ENCODE measurements at places on chromosomes 4 and X.

DNA sequence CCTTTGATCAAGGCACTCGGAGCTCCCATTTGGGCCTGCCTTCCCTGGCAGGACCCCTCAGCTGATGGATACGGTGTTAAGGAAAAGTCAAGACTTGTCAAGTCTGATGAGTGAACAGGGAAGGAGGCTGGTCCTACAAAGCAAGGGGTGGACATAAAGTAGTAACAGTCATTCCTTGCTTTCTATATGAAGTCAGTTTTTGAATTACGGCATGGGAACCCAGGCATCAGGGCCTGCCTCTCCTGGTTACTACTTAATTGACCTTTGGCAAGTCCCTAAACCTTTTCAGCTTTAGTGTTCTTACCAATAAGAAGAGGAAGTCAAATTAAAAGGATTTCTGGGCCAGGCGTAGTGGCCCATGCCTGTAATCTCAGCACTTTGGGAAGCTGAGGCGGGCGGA, 7.0 kb downstream of the CHST7 start:
- DNase-seq = no peak

GRCh38 chrX:118974088-118974907, at the start of gene LONRF3:
TSS of gene LONRF3 (plus strand) at chrX:118974618. CDS start at chrX:118974781, 163 bp downstream.
- no peak for DNase-seq

DNA sequence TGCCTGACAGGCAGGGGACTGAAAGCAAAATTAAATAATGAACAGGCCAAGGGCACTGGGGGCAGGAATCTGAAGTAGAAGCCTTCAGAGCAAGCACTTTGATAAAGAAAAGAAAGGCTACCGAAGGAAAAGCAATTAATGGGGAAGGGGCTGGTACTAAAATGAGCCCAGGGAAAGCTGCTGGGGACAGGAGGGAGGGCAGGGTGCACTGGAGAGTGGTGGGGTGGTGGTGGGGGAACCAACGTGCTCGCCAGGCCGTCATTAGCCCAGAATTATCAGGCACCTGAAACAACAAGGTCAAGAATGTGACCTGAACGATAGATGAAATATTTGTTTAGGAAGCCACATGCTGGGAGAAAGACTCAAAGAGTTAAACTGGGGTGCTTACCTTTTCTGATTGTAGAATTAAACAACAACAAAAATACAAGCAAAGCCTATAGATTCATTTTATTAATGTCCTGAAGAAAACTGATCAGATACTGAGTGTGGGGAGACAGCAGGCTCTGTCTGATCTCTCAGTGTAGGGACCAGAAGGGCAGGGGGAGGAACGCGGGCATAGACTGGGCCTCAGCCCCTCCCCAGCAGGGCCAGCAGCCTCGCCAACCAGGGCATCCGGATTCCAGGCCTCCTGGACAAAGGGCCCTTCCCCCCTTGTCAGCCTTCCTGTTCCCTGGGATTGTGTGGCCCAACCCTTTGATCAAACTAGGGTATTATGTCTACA, 239.7 kb upstream of the KLF3 start:
- DNase-seq = no peak

- no peak for DNase-seq
Observed at GRCh38 chr4:95348418-95348817, 200.4 kb downstream of the UNC5C start.

GRCh38 chr4:111631215-111631999, 513.8 kb upstream of the FAM241A start:
- no peak for DNase-seq

- no peak for DNase-seq
Observed at GRCh38 chr4:118967393-118967792, 78.7 kb downstream of the SYNPO2 start.

GRCh38 chrX:1511150-1511549, 25.8 kb downstream of the P2RY8 start:
- no peak for DNase-seq

DNA sequence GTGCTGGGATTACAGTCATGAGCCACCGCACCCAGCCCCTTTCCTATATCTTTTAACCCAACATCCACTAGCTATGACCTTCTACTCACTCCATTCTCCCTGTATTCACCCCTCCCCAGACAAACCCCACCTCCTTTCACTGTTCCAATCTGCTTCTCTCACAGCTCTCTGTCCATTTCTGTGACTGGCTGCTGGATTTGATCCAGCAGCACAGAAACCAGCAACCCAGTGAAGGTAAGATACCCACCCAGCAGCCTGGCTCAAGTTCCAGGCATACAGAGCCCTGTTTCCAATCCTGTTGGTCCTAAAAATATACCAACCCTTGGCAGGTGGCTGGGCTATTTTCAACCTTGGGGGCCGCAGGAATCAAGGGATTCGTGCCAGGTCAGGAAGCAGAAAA, 56.9 kb upstream of the SMIM10 start:
- DNase-seq = no peak

GRCh38 chr4:106421441-106422296, 53.1 kb upstream of the GIMD1 start:
- no peak for DNase-seq

DNA sequence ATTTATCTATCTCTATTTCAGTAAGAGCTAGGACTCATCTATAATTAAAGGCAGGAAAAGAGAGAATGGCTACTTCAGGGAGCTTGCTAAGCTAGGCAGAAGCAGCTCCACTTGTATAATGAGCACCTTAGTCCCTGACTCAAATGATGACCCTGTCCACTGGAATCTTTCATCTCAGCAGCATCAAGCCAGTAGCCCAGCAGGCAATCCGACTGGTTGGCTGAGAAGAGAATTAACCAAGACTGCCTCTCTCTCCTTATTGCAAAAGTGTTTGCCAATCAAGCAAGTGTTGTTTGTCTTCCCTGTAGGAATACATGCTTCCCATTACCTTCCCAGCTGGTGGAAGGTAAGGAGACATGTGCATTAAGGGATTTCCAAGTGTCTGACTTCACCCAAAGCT, 3.9 kb upstream of the SPOCK3 start:
- no peak for DNase-seq

- no peak for DNase-seq
Observed at GRCh38 chrX:16304751-16305150, 137.5 kb downstream of the MAGEB17 start.

DNA sequence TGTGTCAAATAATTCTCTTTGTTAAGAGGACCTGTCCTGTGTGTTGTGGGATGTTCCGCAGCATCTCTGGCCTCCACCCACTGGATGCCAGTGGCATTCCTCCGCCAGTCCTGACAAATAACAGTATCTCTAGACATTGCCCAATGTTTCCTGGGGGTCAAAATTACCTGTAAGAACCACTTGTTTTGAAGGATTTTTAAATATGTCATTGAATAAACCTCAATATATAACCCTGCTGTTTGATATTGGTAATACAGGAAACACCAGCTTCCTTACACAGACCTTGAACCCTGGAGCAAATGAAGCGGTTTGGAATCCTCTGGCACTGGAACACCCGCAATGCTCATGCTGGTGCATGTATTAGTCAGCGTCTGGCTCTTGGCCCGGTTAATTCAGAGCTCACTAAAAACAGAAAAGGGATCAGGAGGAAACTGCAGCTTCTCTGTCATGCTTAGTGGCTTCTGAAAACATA, 101.3 kb downstream of the TBL1X start:
- no peak for DNase-seq

DNA sequence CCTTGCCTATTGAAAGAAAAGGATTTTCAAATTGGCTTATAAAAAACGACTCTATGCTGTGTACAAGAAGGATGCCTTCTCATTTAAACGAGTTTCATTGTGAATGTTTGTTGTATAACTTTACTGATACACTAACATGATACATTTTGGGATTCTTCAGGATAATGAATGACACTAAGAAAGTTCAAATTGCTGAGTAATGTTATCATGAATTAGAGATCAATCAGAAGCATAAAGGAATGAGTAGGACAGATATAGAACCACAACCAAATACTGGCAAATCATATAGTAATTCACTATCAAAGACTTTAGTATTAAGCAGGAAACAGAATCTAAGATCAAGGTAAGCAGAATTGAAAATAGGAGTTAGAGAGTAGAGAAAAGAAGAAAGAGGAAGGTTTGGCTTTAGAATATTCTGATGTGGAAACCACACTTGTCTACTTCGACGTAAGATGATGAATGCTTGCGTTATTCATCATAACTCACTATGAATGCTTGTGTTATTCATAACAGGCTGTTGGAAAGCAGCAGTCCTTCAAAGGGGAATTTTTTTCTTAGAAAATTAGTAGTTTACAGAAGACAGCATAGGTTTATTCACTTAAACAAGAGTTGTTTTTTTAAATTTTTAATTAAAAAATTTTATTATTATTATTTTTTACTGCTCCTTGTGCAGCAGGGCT, 13.4 kb downstream of the CCDC158 start:
- no peak for DNase-seq

DNA sequence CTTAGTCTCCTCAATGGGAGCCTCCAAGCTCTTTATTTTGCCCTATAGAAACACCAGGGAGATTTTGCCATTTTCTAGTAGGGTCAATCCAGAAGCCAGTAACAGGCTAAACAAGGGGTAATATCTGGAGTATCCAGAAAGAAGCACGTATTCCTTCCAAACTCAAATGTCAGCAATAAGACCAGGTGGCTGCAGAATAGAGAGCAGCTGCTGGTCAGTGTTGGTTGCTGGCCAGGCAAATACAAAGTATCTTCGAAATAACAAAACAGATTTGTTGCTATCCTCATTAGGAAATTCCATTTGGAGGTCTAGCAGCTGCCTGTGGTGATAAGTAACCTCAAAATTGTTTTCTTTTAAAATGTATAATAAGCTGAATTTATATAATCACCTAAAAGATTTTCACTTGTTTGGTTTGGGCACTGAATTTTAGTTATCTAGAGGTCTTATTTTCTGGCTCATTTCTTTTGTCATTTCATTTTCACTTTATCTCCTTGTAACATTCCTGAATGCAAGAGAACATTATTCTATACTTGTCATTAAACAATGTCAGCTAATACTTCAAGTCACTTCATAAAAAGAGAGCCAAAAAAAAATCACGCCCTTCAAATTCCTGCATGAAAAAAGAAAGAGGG, 320.6 kb downstream of the DTHD1 start:
- no peak for DNase-seq

DNA sequence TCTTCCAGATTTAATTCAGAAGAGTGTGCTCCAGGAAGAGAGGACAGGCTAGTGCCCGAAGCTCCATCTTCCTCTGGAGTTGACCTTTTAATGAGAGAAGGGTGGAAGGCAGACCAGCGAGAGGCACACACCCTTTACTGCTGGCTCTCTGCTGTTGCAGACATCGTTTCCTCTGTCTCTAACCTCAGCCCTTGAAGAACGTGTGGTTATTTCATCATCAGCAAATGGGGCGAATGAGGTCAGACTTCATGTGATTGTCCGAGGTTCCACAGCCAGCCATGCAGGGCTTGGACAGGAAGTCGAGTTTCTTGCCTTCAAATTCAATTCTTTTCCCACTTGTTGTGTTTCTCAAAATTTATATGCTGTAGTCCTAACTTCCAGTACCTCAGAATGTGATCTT, 155.2 kb upstream of the MSX1 start:
- no peak for DNase-seq

- DNase-seq = no peak
Observed at GRCh38 chr4:87819281-87819919, 13.4 kb upstream of the MEPE start.

Data from stimulated activated CD4-positive, alpha-beta T cell treated with anti-CD3 and anti-CD28 coated beads, TNF-alpha, amount 100 ng/mL, for 48 hours (primary cell).